Panc1 (cell line): ENCODE measurements at places on chromosomes 3 and 15.
A peak's percentile ranks its signal among the peaks of the same experiment; 100 is the strongest.

GRCh38 chr15:96746665-96747064 lies 416.2 kb downstream of the NR2F2 start:
- DNase-seq: no peak

GRCh38 chr15:77658304-77658703 lies 25.6 kb upstream of the LINGO1 start:
- no peak for DNase-seq

GRCh38 chr3:25856902-25857518 lies 67.1 kb downstream of the OXSM start:
- DNase-seq: no peak

GRCh38 chr15:74262151-74262550 lies 26.0 kb downstream of the CCDC33 start:
- DNase-seq: no peak

DNA sequence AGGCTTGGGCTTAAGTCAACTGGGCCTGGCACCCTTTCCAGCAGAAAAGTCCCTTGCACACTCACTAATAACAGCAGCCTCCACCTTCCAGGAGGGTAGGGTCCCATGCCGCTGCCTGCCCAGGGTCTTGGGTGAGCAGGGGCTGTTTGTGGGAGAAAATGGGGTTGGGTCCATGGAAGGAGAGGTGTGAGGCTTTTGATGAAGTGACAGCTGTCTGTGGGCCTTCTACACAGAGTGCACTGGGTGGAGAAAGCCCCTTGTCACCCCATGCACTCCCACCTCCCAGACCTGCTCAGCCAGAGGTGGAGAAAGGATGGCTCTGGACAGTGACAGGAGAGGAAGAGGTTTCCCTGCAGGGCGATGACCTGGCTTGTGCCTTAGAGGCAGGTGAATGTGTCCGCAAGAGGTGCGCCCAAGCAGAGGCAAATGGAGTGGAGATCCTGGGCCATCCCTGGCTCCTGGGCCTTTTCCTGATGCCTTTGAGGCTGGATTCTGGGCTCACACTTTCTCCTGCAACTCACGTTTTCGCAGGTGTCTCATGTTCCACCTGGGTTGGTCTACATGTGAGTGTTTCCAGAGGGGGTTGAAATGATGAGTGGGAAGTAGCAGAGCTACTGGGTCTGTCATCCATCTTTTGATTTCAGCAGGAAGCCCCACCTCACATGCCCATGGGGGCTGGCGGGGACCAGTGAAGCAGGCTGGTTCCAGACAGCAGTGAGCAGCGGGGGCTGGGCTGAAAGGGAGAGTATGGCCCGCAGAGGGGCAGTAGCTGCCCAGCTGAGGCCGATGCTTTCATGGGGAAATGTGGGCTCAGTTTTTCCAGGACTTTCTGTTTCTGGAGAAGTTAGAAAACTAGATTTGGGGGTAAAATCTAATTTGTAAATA lies 85.2 kb upstream of the PRR23E start:
- DNase-seq: no peak

DNA sequence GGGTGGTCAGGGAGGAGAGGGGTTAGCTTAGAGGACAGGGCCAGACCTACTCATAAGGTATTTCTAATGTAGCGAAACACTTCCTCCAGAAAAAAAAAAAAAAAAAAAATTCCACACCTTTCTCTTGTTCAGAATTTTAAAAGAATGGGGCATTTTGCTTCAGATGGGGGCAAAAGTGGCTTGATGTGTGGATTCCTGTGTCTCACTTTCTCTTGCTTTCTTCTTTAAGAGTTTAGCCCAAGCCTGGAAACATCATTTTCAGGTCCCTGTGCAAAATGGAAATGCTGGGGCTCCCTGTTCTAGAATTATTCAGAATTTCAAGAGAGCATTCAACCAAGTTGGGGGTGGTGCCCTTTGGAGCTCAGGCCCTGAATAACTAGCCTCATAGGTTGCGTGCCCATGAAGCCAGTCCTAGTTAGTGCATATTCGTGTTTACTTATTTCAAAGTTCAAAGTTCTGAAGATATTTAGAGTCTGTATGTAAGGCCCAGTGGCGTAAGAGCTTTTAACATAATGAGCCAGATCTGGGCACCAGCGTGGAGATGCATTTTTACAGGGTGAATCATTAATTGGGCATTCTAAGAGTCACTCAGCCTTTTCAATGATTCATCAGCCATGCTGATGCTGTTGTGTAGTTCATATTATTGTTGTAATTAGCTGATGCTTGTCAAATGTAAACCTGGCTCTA lies 104.5 kb downstream of the RPLP1 start:
- peak; percentile 91 for DNase-seq

DNA sequence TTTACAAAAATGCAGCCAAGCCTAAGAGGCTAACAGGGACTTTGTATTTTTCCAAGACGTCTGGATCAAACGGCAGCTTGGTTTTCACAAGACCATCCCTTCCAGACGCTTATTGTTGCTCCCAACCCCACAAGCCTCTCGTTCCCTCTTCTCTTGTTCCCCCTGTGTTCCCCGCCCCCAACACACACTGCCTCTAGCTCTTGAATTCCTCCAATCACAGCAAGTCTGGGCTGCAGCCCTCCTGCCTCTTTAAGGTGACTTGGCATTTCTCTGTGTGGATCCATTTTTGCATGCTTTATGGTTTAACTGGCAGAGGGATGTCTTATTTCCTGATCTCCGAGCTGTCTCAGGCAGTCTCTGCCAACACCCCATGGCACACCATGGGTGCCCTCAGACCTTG lies 182.2 kb downstream of the ABHD5 start:
- no peak for DNase-seq

- DNase-seq: no peak
Measured at GRCh38 chr3:94414418-94414817, 351.6 kb downstream of the NSUN3 start.

- no peak for DNase-seq
Measured at GRCh38 chr3:106440672-106441071, 571.9 kb upstream of the CBLB start.

DNA sequence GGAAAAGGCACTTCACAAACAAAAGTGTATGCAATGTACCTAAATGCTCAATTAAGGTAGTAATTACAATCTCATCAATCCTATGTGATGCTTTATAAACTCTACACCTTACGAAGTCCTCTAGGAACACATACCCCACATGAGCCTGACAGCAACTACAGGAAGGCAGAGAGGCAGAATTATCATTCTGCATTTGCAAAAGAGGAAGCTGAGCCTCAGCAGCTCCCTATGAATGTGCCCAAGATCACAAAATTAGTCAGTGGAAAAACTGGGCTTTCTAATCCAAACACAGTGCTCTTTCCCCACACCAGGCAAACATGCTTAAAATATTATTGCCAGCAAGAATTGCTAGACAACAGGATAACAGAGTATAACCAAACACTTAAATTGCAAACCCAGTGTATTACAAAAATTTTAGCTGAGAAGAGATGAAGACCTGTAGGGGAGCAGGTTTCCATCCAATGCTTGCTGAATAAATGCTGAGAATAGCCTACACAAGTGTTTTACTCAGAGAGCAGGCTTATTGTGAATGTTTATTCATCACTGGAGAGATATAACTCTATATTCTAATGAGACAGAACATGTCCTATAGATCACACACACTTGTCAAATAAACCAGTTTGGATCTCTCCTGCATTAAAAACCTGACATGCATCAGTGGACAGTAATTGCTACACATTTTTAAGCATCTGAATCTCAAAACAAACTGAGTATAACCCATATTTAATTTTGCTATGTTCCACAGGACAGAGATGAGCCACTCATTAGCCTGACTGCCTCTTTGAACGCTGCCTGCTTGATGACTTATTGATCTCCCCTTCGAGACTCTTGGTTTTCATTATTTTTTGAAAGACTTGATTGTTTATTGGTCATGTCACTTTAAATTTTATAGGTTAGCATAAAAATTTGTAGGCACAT lies 62.2 kb downstream of the PLCH1 start:
- no peak for DNase-seq

GRCh38 chr3:146322216-146322817 lies 71.4 kb upstream of the PLSCR4 start:
- no peak for DNase-seq

- no peak for DNase-seq
Measured at GRCh38 chr15:35170207-35170606, 85.1 kb upstream of the NANOGP8 start.

- peak; percentile 60 for DNase-seq
Measured at GRCh38 chr3:39288300-39288808, 8.5 kb upstream of the CX3CR1 start.

- DNase-seq: no peak
Measured at GRCh38 chr15:51846463-51847230, 17.2 kb downstream of the TMOD3 start.

DNA sequence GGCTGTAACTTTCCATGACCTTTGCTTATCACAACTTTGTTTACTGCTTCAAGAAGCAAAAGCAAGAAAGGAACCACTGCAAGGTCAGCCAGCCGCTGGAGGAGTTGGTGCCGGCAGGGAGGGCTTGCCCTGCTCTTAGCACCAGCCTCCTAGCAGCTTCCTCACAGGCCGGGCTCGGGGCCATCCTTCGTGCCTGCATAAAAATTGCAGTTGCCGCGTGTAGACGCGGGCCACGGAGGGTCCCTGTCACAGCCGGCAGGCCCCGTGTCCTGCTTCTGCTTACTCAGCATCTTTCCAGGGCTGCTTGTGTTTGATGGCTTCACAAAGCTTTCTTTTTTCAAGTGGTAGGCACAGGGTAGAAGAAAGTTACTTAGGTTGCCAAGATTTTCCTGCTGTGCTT lies 84.4 kb downstream of the PGPEP1L start:
- no peak for DNase-seq

- no peak for DNase-seq
Measured at GRCh38 chr15:38275959-38276358, 23.3 kb downstream of the SPRED1 start.

GRCh38 chr3:102536456-102536855 lies 101.6 kb downstream of the ZPLD1 start:
- peak; percentile 25 for DNase-seq

- DNase-seq: no peak
Measured at GRCh38 chr3:39850716-39851032, 41.3 kb downstream of the MYRIP start.

DNA sequence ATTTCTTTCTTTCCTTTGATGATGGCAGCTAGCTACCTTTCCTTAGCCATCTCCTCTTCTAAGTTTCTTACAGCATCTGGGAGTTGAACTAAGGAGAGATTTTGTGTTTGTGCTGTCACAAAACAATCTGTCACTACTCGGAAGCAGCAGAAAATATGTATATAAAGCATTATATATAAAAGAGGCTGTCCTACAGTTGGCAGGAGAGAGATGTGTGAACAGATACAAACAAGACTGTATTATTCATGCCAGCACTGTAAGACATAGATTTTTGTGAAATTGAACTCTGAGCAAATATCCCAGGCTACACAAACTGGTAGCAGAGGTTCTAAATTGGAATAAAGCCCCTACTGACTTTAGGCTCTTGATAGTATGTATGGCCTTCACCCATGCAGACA lies 577.5 kb upstream of the NECTIN3 start:
- DNase-seq: no peak

DNA sequence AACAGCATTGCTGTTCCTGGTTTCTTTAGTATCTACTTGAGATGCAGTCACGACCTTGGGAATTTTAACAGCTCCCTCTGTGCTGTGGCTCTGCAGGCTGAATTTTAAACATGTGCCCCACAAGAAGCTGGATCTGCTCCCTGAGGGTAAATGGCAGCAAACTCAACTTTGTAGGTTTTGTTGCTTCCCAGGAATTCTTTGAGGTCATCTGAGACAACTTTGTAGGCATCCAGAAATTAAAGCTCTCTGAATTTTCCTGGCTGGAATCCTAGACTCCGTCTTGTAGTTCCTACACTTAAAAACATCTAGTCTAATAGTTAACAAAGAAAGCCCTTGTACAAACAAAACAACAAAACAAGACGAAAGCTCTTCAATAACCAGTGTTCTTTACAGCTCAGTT lies 366.3 kb downstream of the FEZF2 start:
- DNase-seq: no peak

GRCh38 chr15:79171320-79172031 lies 80.9 kb upstream of the RASGRF1 start:
- no peak for DNase-seq

GRCh38 chr3:138195481-138195880 lies 8.4 kb downstream of the ARMC8 start:
- DNase-seq: no peak

GRCh38 chr3:187368251-187369088 lies at the start of gene RTP4:
RTP4 (plus strand) TSS chr3:187368385; CDS start chr3:187368442, 57 bp downstream.
- peak; percentile 10 for DNase-seq

- DNase-seq: no peak
Measured at GRCh38 chr3:155785662-155786295, 20.3 kb downstream of the C3orf33 start.

DNA sequence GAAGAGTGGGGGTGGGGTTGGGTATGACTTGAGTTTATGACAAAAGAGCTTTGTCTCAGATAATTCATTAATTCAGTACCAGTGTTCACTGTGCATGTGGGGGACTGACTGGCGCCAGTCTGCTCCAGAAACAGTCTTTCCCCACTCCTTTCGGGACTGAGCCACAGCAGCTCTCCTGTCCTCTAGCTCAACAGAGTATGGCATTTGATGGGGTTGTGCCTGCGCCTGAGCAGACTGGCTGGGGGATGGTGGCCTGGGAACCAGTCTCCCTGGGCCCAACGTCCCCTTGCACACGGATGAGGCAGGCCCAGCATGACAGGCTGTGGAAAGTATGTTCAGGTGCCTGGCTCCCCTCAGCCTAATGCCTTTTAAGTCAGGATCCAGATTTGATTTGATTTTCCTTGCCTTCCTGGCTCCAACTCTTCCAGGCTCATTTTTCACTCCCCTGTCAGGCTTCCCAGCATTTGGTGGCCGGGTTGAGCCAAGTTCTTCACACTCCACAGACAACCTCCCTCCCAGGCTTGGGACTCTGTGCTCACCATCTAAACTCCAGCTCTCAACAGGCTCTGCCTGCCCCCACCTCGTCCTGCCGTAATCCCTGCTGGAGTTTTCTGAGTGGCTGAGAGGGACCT lies 105.0 kb downstream of the MYLK start:
- DNase-seq: no peak

DNA sequence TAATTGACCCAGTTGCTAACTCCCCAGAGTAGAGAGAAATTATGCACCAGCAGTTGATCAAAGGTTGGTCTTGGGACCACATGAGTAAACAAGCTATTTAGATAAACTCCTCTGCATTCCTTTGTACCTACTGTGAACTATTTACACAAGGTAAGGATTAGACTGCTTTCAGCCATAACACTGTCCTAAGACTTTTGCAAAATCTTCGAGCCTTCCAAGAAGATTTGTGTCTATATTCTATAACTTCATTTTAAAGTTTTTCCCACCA lies 108.5 kb upstream of the UNC13C start:
- DNase-seq: no peak

- DNase-seq: no peak
Measured at GRCh38 chr15:47846876-47847275, 129.6 kb downstream of the SEMA6D start.
